ENCODE measurements at places on chromosomes 7 and 10.

DNA sequence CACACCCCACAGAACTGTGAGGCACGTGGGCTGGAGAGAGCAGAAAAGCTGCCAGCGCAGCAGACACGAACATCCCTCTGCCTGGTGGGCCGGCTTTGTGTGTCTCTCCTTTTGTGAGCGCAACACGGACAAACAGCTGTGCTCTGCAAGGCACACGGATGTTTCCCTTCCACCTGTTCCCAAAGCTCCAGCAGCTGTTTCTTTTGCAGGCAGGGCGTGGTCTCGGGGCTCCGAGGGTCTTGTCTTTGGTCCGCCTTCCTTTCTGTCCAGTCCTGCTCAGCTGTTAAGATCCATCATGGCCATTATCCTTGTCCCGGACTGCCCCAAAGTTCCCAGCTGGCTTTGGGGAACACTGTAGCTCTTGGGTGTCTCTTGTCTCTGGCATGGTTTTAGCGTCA, 32.7 kb upstream of the SH2B2 start:
- DNase-seq = no peak

DNA sequence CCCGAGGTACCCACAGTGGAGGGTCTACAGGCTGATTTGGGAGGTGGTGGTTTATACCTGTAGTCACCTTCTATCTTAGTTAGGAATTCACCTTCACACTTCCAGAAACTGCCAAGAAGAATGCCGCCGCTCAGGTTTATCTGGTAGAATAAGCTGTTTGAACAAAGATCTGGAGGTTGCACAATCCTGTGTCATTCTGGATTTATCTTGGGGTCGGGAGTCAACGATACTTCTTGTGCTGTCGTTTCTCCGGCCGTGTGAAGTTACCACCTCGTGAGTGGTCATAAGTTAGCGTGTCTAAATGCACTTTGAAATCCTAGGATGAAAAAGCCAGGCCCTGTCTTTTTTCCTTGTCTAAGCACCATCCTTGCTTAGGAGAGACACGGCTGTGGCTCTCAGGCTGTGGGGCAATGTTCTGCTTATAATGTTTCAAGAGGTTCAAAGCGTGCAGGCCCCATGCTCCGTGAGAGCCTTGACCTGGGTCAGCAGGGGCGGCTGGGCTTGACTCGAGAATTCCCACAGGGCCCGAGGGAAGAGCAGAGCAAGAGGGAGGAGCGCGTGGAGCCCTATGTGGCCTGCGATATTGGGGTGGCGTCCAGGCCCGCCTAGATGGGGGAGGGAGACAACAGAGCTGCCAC, 35.5 kb downstream of the GRIFIN start:
- no peak for DNase-seq

DNA sequence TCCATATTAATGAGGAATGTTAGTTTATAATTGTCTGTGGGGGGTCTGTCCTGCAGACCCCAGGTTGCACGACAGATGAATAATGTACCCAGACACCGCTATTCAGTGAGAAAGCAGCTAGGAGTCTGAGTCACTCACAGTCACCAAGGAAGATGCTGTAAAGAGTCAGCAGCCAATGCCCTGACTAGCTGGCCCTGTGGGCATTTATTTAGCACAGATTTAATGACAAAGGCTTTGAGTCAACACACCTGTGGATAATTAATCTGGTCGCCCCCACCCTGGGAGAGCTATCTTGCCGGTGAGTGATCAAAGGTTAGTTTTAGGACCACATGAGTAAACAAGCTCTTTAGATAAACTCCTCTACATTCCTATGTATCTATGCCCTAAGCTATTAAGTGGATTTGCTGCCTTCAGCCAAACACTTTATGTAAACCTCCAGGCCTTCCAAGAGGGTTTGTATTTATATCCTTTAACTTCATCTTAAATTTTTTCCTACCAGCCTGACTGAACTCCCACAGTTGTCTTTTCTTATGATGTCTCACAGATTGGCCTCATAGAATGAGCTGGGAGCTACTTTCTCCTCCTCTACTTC, 180.0 kb upstream of the ADCY1 start:
- DNase-seq = no peak

- DNase-seq = no peak
Observed at GRCh38 chr10:33570495-33570894, 236.0 kb upstream of the NRP1 start.

DNA sequence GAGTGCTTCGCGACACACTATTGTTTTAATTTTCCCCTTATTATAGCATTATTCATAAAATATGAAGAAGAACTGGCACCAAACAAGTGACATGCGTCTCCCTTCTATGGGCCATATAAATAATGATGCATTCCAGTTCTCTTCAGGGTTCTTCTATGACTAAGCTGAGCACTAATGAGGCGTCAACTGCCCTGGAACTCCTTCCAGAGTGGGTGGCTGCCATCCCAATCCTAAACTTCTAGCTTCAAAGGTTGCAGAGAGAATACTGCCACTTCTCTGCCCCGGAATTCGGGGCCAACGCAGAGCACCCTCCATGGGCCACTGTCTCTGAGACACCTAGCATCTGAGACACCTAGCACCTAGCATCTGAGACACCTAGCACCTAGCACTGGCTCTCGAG, 37.7 kb upstream of the FOXI2 start:
- DNase-seq = no peak

- no peak for DNase-seq
Observed at GRCh38 chr7:149836434-149836833, 1.7 kb upstream of the ZNF862 start.

DNA sequence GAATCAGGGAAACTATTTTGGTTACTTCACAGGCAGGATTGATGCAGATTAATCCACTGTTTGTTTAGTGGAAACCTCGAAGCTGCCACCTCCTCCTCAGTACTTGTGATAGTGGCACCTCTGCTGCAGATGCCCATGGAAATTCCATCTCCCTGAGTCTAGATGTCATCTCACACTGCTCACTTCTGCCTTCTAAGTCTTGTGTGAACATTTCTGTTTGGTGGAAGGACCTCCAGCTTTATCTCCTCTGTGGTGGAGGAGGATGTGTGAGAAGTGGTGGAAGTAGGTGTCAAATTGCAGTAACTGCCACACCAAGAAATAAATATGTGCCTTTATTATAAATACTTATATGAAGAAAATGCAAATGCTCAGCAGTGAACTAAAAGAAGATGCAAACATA, 25.8 kb upstream of the GPR141 start:
- no peak for DNase-seq

All from stimulated activated CD8-positive, alpha-beta memory T cell treated with anti-CD3 and anti-CD28 coated beads, Interleukin-15, amount 100 ng/mL, for 24 hours (primary cell).